Foreskin fibroblast (primary cell): ENCODE measurements at places on chromosomes 3 and 15.

- DNase-seq, result no peak
Observed at GRCh38 chr3:22609139-22609538, 594.0 kb upstream of the UBE2E2 start.

DNA sequence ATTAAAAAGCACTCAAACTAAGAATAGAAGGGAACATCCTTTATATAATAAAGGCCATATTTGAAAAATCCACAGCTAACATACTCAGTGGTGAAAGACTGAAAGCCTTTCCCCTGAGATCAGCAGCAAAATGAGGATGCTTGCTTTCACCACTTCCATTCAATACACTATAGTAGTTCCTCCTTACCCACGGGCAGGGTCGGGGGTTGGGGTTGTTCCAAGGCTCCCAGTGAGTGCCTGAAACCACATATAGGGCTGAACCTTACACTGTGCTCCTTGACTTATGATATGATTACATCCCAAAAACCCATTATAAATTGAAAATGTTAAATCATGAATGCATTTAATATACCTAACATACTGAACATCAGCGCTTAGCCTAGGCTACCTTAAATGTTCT, 37.7 kb downstream of the ALDH1L1 start:
- no peak for DNase-seq

DNA sequence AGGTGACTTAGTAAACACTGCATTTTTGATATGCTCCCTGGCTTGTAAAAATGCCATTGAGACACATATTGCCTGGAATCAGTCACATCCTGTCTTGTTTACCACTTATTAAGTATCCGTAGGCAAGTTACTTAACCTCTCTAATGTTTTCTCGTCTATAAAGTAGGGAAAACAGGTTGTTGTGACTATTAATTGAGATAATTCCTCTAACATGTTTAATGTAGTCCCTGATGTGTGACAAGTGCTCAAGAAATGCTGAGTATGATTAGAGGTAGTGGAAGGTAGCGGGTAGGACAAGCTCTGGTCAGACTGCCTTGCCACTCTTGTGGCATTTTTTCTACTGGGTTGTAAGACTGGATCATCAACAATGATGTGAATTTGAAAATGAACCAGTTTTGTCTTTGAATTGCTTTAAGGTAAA, 54.1 kb downstream of the NFKBIZ start:
- peak; percentile 61 for DNase-seq

DNA sequence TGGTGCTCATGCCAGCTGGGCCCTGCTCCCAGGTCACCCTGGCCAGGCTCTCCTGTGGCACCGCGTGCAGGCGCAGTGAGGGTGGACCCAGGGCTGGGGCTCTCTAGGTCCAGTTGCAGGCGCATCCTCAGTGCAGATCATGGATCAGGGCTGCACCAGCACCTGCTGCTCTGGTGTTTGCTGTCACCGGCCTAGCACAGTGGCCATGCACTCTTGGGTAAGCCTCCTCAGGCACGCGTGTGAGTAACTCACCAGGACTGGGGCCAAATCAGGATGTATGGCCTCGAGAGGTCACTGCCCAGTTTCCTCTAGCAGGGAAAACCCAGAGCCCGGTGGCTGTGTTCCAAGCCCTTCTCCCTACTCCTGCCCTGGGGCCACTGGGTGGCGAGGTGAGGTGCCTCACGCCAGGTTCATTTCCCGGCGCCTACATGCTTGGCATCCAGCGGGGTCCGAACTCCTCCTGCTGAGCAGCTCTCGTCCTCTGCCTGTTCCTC, 45.5 kb upstream of the SLC41A3 start:
- DNase-seq, result peak; percentile 28
